ENCODE measurements at places on chromosomes 4 and X. TPM values are rescaled to one million over a fixed set of nuclear protein-coding genes. Genes with fewer than 3 reads are reported as not detected.

TCEAL6 gene
- not detected for total RNA-seq

CD40LG gene
- 146 TPM for total RNA-seq

MGAT4D gene
- total RNA-seq = not detected

ASMTL gene
- total RNA-seq = 33.9 TPM

SFRP2 gene
- total RNA-seq = not detected

N4BP2 gene
- 16.2 TPM for total RNA-seq

USP17L26 gene
- not detected for total RNA-seq

GRCh38 chr4:87953826-87954225, 21.7 kb upstream of the SPP1 start:
- H3K4me1 ChIP-seq = no peaks in the 10 kb centered on the region
- no peak for DNase-seq
- H3K36me3 ChIP-seq = no peaks in the 10 kb centered on the region
- H3K27ac ChIP-seq = no peak overlapping the region
- H3K27me3 ChIP-seq = no peaks in the 10 kb centered on the region
- no peak overlapping the region for H3K4me3 ChIP-seq

DNA sequence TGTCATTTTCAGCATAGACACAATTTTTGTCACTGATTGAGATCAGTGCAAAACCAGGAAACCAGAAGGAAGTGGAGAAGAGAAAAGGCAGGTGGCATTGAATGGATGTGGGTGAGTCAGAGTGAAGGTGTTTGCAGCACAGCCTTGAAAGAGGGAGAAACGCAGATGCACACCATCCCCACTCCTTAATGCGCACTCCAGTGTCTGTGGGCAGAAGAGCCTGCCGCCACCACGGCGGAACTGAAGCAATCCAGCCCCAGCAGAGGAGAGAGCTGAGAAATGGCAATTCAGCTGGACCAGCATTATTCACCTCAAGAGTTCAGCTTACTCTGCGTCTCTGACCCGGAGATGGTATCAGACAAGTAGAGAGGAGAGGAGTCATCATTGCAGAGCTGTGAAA, 393.1 kb upstream of the FRG1 start:
- no peak overlapping the region for H3K27ac ChIP-seq
- no peak overlapping the region for H3K4me3 ChIP-seq
- H3K27me3 ChIP-seq = no peaks in the 10 kb centered on the region
- H3K4me1 ChIP-seq = no peaks in the 10 kb centered on the region
- no peaks in the 10 kb centered on the region for H3K36me3 ChIP-seq

GRCh38 chrX:133892337-133892736, 93.1 kb downstream of the GPC3 start:
- no peak for DNase-seq
- H3K4me3 ChIP-seq = no peak overlapping the region
- H3K36me3 ChIP-seq = no peaks in the 10 kb centered on the region
- no peaks in the 10 kb centered on the region for H3K4me1 ChIP-seq
- H3K27ac ChIP-seq = no peak overlapping the region

DNA sequence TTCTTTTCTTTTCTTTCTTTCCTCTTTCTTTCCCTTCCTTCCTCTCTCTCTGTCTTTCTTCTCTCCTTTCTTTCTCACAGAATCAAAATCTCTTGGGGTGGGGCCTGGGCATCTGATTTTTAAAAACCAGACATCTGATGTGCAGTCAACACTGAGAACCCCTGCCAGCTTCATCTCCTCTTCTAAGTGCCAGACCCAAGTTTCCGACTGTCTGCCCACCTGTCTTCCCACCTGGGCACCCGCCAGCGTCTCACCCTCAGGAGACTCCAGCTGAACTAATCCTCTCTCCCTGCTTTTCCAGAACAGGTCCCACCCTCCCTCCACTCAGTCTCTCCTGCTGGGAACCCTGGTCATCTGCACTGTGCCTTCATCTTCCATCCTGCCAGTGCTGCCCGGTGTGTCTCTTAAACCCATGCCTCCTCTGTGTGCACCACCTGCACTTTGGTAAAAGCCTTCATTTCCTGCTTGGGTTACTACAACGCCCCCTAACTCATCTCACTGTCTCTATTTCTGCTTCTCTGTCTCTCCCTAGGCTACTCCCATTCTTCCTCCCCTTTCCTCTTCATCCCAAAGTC, 2.8 kb downstream of the SOD3 start:
- no peaks in the 10 kb centered on the region for H3K36me3 ChIP-seq
- H3K4me3 ChIP-seq = no peak overlapping the region
- no peak overlapping the region for H3K27ac ChIP-seq
- peaks cover 39% of the 10 kb centered on the region for H3K27me3 ChIP-seq
- DNase-seq = no peak

- H3K27ac ChIP-seq = no peak overlapping the region
- DNase-seq = peak; percentile 6
- no peak overlapping the region for H3K4me3 ChIP-seq
- H3K36me3 ChIP-seq = no peaks in the 10 kb centered on the region
Measured at GRCh38 chr4:147594107-147594506, 23.1 kb upstream of the TMEM184C start.

- DNase-seq = no peak
- H3K27ac ChIP-seq = no peak overlapping the region
- no peaks in the 10 kb centered on the region for H3K27me3 ChIP-seq
- no peak overlapping the region for H3K4me3 ChIP-seq
- H3K4me1 ChIP-seq = no peaks in the 10 kb centered on the region
Measured at GRCh38 chr4:139523076-139523475, 32.9 kb downstream of the SETD7 start.

DNA sequence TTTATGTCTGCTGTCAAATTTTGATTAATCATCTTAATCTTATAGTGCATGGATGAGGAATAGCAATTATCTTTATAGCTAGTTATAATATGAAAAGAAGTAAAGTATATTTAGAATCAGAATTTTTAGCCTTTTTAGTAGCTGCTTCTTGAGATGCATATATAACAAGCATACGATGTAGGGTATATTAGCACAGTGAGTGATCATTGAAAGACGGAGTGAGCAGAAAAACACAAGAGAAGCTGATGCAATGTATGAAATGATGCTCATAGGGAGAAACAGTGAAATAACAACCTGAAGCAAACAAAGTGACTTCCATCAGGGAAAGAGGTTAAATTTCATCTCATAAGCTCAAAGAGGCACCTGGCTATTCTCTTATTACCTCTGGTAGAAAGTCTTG, 77.0 kb downstream of the GLRA3 start:
- H3K27me3 ChIP-seq = no peaks in the 10 kb centered on the region
- no peaks in the 10 kb centered on the region for H3K36me3 ChIP-seq
- H3K4me1 ChIP-seq = no peaks in the 10 kb centered on the region
- no peak overlapping the region for H3K27ac ChIP-seq
